Anterior cingulate cortex (tissue), 58 donors: ENCODE measurements at places on chromosomes 11 and 22.

DNA sequence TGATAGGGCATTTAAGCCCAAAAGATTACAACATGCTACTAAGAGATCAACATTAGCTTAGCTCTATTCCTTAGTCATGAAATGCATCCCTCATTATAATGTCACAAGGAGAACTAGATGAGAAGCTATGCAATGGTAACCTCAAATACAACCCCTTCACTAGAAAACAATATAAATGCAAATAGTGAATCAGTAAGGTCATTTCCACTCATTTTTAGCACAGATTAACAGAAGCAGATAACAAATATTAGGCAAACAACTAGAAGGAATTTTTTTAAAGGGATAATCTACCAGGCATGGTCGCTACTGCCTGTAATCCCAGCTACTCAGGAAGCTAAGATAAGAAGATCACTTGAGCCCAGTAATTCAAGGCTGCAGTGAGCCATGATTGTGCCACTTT lies 28.2 kb downstream of the SIK3 start:
- DNase-seq: no peak

- DNase-seq: no peak
Observed at GRCh38 chr11:130370845-130371590, 56.3 kb upstream of the ZBTB44 start.

- no peak for DNase-seq
Observed at GRCh38 chr11:60769273-60769672, 12.6 kb downstream of the MS4A15 start.

DNA sequence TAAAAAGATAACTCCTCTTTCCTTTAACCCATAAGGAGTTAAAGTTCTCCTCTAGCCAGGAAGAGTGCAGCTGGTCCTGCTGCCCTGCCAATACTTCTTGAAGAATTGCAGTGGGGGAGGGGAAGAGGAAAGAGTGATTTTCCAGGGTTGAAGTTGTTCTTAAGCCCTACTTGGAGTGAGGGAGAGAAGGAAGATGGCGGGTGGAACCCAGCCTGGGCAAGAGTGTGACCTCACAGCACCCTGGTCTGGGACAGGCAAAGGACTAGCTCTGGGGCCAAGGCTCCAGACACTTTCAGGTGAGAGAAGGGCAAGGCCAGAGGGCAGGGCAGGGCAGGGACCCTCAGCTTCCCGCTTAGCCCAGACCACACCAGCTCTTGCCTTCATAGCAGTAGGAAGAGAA lies 6.6 kb downstream of the TNKS1BP1 start:
- no peak for DNase-seq

- no peak for DNase-seq
Observed at GRCh38 chr11:64794526-64794925, 8.5 kb downstream of the MAP4K2 start.

DNA sequence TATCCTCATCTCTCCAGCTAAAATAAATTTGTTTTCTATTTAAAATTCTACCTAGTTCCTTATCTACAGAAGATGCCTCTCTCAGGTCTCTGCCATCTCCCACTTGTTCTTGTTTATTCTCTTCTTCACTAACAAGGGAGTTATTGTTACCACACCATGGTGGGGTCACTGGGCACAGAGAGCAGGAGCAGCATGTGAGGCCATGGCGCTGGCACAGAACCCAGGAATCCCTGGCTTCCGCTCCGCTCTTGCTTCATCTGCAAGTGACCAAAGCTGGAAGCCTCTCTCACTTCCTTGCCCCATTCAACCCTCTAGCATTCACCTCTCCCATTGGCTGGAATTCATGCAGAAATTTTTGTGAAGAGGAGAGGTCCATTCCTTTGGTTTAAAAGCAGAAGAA lies 190.7 kb upstream of the NCAM1 start:
- peak; percentile 73 for DNase-seq

DNA sequence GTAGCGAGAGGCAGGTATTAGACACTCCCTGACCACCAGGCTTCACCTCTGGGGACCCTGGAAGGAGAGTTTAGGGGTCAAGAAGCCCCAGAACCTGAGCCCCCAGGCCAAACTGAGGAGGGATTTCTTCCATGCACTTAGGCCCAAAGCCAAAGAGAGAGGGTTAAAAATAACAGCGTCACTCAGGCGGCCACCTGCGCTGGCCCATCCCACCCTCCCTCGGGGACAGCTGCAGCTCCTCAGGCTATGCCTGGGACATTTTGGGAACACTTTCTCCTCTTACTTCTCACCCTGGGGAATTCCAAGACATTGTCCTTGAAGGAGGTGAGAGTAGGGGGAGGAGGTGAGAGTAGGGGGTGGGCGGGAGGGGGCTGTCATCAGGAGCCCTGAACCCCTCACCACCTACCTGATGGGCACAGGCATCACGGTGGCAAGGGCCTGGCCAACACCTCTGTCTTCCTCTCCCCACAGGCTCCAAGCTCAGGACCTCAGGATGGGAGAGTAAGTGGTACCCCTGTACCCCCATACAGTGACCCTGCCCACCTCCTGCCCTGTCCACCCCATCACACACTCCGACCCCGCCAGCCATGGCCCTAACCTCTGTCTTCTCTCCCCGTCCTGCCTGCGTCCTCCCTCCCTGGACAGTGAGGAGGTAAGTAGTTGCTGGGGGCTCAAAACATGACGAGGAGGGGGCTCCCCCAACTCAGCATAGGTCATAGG lies 583 bp downstream of the TNNI2 start:
- DNase-seq: no peak

GRCh38 chr11:121321614-121322243 lies 29.2 kb downstream of the SC5D start:
- peak; percentile 49 for DNase-seq

DNA sequence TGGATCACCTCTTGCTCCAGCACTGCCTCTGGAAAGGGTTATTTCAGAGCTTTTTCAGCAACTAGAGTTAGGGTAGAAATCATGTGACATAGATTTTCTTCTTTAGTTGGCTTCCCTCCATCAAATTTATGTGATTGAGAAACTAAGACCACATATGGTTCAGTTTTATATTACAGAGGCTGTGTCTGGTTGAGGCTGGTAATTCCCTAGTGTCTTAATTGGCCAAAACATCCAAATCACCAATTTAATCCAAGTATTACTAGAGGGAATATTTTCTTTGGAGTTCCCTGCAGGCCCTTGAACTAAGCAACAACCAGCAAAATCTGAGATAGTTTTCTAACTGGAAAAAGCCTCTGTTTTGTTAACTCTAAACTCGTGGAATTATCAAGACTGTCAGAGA lies 136.3 kb downstream of the ARHGAP42 start:
- DNase-seq: no peak

GRCh38 chr11:57905439-57905838 lies 118.2 kb upstream of the OR9Q1 start:
- no peak for DNase-seq

DNA sequence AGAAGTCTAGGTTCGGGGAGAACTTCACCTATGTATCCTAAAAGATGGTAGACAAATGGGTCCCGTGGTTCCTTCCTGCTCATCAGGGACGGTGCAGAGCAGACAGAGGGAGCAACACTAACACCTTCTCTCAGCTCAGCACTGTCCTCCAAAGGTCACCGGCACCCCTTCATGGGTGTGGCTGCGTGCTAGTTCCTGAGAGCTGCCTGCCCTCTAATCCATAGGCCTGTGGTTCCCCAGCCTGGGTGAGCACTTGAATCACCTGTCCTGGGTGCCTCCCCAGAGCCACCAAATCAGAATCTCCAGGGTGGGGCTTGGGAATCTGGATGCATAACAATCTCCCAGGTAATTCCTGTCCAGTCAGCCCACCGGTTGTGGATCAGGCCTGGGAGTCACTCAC lies 113.9 kb upstream of the TMEM45B start:
- DNase-seq: no peak
